ENCODE measurements at places on chromosomes 2 and 18.
A peak's percentile ranks its signal among the peaks of the same experiment; 100 is the strongest.

DNA sequence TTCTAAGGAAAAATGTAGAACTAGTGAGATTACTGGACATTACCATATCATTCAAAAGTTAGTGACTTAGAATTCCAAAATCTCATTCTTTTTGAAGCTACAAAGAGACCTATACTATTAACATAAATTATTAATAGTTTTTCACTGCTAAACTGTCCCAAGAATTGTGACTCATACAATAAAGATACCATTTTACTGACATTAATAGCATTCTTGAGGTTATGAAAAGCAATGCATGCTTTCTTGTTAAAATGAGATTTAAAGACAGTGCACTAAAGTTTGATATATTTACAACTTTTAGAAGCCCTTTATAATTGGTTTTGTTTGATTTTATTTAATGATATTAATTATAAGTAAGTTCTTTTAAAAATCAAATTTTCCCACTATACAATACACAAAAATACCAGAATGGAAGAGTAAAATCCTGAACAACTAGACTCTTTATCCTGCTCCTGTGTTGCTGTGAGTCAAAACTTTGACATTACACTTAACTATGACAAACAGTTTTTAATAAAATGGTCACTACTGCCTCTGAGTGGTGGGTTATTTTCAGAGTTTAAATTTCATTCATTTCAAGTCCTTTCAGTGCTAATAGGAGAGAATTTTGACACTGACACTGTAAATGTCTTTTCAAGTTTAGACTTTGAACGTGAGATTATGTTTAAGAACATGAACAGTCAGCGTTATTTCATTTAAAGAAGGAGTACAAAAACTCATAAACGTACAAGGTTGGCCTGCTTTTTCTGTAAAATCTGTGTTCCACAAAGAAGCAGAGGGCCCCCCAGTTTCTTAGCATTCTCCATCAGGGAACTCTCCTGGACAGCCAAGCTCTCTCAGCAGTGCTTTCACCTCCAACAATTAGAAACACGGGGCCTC, 54.5 kb downstream of the FAM124B start:
- DNase-seq, result peak; percentile 23

DNA sequence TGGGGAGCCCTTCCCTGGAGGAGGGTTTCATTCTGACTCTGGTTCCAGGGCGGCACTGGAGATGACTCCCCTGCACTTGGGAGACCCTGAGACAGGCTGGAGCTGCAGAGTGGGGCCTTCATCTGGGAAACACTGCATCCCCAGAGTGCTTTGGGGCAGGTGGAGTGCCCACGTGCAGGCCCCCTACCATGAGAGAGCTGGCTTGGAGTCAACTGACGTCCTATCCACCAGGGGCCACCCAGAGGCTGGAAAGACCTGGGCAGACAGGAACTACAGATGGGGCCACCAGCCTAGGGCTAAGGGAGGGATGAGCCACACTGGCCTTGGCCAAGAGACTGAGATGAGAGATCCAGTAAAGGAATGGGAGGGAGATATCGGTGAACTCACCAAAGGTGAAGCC, 153.8 kb downstream of the ASB1 start:
- DNase-seq, result no peak

- no peak for DNase-seq
These were observed 87.1 kb downstream of the TSHZ1 start for GRCh38 chr18:75297731-75298130.

GRCh38 chr18:13006531-13007247, 15.5 kb downstream of the CEP192 start:
- no peak for DNase-seq

DNA sequence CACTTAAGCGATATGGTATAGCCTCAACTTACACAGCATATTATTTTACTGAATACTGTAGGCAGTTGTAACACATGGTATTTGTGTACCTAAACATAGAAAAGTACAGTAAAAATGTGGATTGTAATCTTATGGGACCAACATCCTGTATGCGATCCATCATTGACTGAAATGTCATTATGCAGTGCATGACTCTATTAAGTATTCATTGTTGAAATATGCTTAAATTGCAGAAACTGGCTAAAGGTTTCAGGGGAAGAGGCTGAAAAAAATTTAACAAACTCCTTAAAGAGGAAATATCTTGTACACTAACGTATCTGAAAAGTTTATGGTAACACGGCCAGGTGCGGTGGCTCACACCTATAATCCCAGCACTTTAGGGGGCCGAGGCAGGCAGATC, 214.1 kb upstream of the PARD3B start:
- DNase-seq, result peak; percentile 46

Data from astrocyte (in vitro differentiated cells and primary cell).